ENCODE measurements at places on chromosomes 5 and 9. TPM values are rescaled to one million over a fixed set of nuclear protein-coding genes. Genes with fewer than 3 reads are reported as not detected.

Gene SOX30
- total RNA-seq, result not detected

Gene MAMDC2
- total RNA-seq, result not detected

Gene ZFP62
- 28.0 TPM for total RNA-seq

Gene LHX6
- not detected for total RNA-seq

Gene ZNF454
- not detected for total RNA-seq

Gene DOK3
- total RNA-seq, result 5.2 TPM

Gene C9
- total RNA-seq, result not detected

Gene RGMB
- total RNA-seq, result 0.90 TPM

Gene WNK2
- total RNA-seq, result 2.7 TPM

Gene SPAAR
- not detected for total RNA-seq

Gene UQCRQ
- total RNA-seq, result 454 TPM

Gene SOHLH1
- not detected for total RNA-seq

Gene ARHGEF28
- not detected for total RNA-seq

Gene ENTREP1
- total RNA-seq, result not detected

Gene ECM2
- not detected for total RNA-seq

Gene GPRIN1
- 3.7 TPM for total RNA-seq

- no peak for DNase-seq
These were observed 62.6 kb downstream of the SUSD1 start for GRCh38 chr9:112112519-112112918.

- no peak for DNase-seq
These were observed 40.4 kb upstream of the SYNPO start for GRCh38 chr5:150599917-150600511.

- DNase-seq, result no peak
These were observed 8.9 kb upstream of the IL17B start for GRCh38 chr5:149387982-149388381.

GRCh38 chr9:31774571-31774970, 609.9 kb upstream of the ACO1 start:
- no peak for DNase-seq

- no peak for DNase-seq
These were observed 1.1 kb downstream of the EIF4E1B start for GRCh38 chr5:176631383-176632200.

DNA sequence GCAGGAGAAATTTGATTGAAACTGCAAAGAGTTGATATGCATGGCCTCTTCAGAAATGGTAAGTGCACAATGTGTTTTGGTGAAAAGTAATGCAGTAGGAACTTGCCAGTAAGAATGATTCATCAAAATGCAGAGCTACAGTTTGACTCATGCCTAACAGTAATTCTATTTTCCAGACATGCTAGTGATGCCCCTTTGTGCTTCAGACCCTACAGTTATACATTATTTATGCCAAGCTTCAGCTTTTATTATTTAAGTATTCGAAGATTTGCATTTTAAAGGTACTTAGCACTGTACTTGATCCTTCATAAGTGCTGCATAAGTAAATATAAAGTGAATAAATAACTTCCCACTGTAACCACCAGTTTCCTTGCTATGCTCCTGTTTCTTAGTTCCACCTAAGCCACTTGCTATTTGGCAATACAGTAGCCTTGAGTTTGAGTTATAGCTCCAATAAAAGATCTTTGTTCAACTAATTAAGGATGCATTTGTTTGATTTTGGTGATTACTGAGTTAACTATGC, 3.6 kb upstream of the SPATA31E1 start:
- DNase-seq, result peak; percentile 29

DNA sequence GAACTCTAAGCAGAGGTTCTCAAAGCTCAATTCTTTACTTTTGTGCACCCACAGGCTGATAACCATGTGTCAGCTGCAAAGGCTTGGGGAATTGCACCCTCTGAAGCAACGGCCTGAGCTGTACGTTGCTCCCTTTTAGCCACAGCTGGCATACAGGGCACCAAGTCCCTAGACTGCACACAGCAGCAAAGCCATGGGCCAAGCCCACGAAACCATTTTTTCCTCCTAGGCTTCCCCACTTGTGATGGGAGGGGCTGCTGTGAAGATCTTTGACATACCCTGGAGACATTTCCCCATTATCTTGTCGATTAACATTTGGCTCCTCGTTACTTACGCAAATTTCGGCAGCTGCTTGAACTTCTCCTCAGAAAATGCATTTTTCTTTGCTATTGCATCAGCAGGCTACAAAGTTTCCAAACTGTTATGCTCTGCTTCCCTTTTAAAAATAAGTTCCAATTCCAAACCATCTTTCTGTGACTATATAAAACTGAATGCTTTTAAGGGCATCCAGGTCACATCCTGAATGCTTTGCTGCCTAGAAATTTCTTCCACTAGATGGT, 23.0 kb downstream of the KIAA0825 start:
- no peak for DNase-seq

- peak; percentile 63 for DNase-seq
These were observed 1.7 kb downstream of the FOXD1 start for GRCh38 chr5:73446631-73447529.

- DNase-seq, result no peak
These were observed 180.4 kb downstream of the MLLT3 start for GRCh38 chr9:20441711-20442423.

DNA sequence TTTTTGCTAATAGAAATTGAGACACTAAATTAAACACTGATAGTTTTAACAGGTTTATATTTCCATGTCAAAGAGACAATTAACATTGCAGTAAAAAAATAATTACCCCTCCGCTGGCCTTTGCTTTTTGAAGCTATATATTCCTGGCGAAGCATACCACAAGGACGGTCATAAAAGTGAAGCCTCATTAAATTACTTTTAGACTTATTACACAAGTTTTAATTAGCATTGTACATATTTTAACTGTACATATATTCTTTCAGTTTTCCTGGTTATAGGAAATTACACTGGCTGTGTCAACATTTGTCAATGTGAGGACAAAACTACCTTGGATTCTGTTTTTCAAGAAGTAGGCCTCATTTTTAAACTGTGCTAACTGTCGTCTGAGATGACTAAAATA, 1.2 kb downstream of the CDKN2A start:
- DNase-seq, result no peak

DNA sequence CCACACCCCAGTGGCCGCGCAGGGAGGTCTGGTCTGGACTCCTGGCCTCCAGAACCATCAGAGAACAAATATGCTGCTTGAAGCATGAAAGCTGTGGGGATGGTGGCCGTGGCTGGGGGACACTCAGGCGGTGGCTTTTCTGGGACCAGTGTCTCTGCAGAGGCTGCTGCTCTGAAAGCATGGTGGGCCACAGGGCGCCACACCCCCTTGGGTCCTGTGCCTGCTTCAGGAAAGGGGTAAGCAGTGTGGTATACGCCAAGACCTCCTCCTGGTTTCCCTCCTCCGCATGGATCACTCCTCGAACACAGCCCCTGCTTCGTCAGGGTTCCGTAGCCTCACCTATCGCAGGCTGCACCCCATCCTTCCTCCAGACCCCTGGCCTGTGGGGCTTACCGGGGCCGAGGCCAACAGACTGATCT, 19.7 kb upstream of the TERT start:
- DNase-seq, result no peak

DNA sequence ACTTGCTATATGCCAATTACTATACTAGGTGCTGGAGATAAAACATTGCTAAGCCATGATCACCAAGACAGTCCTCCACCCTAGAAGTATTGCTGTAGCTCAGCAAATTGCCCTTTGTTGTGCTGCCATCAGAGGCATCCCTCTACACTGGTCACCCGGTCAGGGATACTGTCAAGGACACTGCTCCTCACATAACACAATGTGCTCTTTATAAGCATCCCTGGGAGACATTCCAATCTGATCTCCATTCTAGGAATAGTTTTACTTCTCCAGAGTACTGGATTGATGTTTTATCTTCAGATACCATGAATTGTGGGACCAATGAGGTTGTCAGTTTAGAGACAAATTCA, 10.4 kb upstream of the DNAJA1 start:
- DNase-seq, result no peak

GRCh38 chr9:113269355-113269754, 6.0 kb downstream of the CDC26 start:
- DNase-seq, result no peak

DNA sequence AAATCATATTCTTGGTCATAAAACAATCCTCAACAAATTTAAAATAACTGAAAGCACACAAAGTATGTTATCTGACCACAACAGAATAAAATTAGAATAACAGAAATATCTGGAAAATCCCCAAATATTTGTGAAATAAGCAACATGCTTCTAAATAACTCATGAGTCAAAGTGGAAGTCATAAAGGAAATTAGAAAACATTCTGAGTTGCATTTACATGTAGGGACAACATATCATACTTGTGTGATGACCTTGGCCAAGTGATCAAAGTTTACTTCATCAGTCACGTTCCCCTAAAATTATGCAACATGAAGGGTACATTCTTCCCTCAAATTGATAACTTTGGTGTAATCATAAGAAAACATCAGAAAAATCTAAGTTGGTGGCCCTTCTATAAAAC, 64.7 kb downstream of the CSF2 start:
- DNase-seq, result no peak

GRCh38 chr9:126497660-126498275, 116.0 kb upstream of the LMX1B start:
- no peak for DNase-seq

- peak; percentile 61 for DNase-seq
These were observed 46.0 kb downstream of the CDO1 start for GRCh38 chr5:115770466-115770865.

- no peak for DNase-seq
These were observed 354.6 kb downstream of the ZSWIM6 start for GRCh38 chr5:61686491-61687257.

DNA sequence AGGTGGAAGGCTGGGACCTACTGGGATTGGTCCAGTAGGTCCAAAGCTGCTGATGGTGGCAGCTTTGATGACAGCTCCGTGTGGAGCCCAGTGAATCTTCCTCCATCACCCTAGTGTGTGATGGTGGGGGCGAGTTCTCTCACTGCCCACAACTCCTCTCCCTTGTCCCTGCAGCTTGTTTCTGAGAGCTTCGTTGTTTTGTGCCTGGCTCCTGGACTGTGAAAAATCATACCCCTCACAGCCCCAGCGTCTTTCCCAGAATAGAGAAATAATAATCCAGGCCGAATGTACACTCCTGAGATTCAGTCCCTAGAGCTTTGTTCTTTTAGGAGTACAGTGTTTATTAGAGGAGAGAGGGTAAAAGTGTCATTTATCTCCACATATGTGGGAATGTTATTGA, 372.2 kb downstream of the ENC1 start:
- no peak for DNase-seq

DNA sequence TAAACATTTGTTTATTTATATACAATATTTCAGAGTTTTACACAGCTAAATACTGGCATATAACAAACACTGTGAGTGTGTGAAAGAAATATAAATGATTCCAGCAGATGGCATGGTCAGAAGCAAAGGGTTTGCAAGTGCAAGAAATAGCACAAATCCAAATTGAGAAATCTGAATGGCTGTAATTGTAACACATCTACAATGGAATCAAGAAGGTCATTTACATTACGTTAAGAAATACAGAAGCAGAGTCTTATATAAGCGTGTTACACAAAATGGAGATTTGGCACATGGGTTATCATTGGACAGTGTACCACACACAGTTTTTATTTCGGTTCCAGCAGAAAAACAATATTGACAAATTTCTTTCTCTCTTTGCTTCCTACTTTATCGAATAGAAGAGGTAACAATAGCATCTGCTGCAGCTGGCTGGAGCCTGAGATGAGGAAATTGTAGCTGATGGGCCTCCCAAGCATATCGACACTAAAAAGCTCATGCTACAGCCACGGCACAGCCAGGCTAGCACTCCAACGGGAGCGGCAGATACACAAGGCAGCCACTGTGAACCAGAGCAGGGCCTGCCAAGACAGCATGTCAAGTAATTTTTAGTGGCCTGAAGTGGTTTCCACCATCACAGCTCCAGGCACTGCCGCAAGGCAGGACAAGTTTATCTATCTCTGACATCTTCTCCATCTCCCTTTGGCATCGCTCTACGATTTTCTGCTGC, 564.6 kb upstream of the DMAC1 start:
- DNase-seq, result no peak

DNA sequence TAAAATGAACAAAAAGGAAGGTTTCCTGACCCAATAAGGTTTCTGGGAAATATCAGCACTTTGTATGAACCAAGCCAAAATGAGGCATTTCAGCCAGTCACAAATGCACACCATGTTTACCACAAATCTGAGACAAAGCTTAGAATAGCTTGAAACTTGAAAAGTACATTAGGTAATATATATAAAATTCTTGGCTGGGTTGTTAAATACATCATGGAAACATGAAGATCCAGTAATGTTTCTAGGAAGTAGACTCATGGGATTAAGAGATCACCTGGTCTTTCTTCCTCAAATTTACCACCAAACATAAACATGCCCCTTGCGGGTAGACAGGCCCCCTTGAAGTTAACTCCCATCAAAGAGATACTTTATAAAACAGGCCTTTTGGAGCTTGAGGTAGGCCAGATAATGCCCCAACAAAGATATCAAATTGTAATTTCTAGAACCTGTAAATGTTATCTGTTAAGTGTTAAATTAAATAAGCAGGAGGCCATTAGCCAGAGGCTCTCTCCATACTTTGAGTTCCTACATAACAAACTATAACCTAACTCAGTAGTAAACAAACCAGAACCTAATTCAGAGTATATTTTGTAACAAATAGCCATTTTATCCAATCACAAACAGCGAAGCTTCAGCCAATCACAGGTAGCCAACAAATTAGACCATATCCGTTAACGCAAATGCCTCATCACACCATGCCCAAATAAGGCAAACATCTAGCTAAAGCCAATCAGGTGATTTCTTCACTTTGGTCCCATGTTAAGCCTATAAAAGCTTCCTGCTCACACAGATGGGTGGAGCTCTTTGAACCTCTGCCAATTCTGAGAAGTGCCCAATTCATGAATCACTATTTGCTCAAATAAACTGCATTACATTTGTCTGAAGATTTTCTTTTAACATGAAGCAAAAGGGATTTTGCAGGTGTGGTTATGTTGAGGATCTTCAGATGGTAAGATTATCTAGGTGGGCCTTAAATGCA, 127.9 kb upstream of the TARS1 start:
- no peak for DNase-seq

DNA sequence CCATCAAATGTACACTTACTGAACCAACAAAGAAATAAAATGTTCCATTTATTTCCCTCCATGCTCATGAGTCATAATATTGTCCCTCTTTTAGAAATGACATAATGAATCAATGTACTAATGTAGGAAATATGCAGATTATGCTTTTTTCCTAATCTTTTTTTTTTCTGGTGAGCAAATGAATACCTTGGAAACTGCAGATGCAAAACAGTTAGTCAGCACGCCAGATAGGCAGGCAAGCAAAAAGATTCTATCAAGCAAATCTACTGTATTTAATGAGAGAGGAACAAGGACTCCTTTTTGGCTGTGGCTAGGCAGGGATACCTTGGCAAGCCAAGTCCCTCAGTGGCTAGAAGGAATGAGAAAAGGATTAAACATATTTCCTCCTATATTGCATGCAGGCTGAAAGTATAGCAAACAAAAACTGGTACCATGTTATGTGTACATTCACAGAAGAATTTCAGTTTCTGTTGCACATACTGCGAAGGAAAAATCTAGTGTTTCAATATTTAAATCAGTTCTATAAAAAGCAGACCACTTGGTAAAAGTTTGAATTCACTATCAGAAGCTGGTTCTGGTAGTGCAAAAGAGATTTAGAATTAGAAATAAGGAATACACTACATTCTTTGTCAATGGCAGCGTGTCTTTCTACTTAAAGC, 605.4 kb downstream of the TLE1 start:
- DNase-seq, result no peak

GRCh38 chr9:79408617-79409016, 163.1 kb upstream of the TLE4 start:
- no peak for DNase-seq
